ENCODE measurements at places on chromosomes 1 and 21. TPM values are rescaled to one million over a fixed set of nuclear protein-coding genes. Genes with fewer than 3 reads are reported as not detected.

DNA sequence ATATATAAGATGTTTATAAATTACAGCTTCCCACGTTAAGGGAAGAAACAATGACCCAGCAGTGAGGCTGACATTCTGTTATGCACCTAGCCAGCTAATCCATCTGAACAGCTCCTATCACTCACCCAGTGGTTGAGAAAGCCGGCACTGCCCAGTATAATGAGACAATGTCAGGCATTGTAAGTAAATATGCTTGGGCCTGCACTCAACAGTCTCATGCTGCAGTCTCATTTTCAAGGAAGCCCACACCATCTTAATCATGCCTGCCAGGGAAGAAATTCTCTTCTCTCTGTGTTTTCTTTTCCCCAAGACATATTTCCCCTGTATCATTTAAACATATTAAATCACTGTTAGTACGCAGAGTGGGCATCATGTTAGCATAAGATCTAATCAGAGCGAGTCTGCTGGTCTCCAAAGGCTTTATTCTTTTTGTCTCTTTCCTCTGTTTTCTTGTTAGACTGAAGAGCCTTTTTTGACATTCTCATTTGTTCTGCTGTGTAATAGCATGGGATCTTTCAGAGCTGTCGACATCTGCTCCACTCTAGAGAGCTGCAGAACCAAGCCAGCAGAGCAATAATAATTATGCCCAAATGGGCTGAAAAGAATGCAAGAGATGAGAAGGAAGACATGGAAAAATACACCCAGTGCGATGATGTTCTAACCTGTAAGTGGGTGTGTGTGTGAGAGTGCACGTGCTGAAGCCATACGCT, 67.6 kb upstream of the SLC22A15 start:
- H3K4me1 ChIP-seq: no peaks in the 10 kb centered on the region
- H3K27me3 ChIP-seq: no peaks in the 10 kb centered on the region
- no peak overlapping the region for H3K4me3 ChIP-seq
- no peaks in the 10 kb centered on the region for H3K36me3 ChIP-seq
- no peak overlapping the region for H3K27ac ChIP-seq

- no peaks in the 10 kb centered on the region for H3K36me3 ChIP-seq
- no peaks in the 10 kb centered on the region for H3K27me3 ChIP-seq
- H3K27ac ChIP-seq: no peak overlapping the region
- H3K4me3 ChIP-seq: no peak overlapping the region
- no peaks in the 10 kb centered on the region for H3K4me1 ChIP-seq
Observed at GRCh38 chr21:41446586-41446985, 20.5 kb downstream of the MX1 start.

GRCh38 chr21:24759348-24760075, 847.8 kb downstream of the MRPL39 start:
- no peaks in the 10 kb centered on the region for H3K4me1 ChIP-seq
- H3K36me3 ChIP-seq: no peaks in the 10 kb centered on the region
- no peak overlapping the region for H3K4me3 ChIP-seq

- no peak for DNase-seq
- no peaks in the 10 kb centered on the region for H3K36me3 ChIP-seq
- no peak overlapping the region for H3K4me3 ChIP-seq
- no peaks in the 10 kb centered on the region for H3K4me1 ChIP-seq
- no peaks in the 10 kb centered on the region for H3K27me3 ChIP-seq
- H3K27ac ChIP-seq: no peak overlapping the region
Observed at GRCh38 chr1:209710093-209710492, 5.4 kb downstream of the HSD11B1 start.

- peaks cover 19% of the 10 kb centered on the region for H3K4me1 ChIP-seq
- DNase-seq: no peak
- no peak overlapping the region for H3K4me3 ChIP-seq
- H3K27me3 ChIP-seq: no peaks in the 10 kb centered on the region
- H3K27ac ChIP-seq: no peak overlapping the region
- no peaks in the 10 kb centered on the region for H3K36me3 ChIP-seq
Observed at GRCh38 chr1:17086751-17087150, 32.5 kb downstream of the PADI2 start.

DNA sequence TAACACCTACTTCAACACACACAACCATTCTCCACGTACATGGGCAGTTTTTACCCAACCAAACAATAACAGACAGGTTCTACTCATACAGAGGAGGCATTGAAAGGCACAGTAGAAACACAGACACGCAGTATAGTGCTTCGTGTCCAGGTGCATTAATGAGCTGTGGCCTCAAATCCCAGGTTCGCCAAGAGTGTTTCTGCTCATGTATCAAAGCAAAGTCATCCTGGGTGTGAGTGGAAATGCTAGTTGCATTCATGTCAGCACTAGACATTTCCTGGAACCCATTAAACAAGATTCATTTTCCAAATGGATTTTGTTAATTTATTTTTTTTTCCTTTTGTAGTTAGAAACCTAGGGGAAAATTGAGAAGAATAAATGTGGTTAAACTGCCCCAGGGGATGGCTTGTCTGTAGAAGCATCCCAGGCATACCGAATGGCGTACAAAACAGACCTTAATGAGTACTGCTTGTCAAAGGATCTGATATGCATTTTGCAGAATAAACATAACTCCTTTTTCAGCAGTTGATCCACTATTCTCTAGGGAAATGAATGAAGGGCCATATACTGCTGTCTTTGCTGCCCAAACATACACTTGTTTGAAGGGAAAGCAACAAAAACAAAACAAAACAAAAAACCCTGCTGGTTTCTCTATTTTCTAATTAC, 298.6 kb upstream of the ST6GALNAC5 start:
- H3K36me3 ChIP-seq: no peaks in the 10 kb centered on the region
- H3K4me1 ChIP-seq: no peaks in the 10 kb centered on the region
- H3K27me3 ChIP-seq: no peaks in the 10 kb centered on the region
- DNase-seq: no peak
- no peak overlapping the region for H3K27ac ChIP-seq
- H3K4me3 ChIP-seq: no peak overlapping the region

DNA sequence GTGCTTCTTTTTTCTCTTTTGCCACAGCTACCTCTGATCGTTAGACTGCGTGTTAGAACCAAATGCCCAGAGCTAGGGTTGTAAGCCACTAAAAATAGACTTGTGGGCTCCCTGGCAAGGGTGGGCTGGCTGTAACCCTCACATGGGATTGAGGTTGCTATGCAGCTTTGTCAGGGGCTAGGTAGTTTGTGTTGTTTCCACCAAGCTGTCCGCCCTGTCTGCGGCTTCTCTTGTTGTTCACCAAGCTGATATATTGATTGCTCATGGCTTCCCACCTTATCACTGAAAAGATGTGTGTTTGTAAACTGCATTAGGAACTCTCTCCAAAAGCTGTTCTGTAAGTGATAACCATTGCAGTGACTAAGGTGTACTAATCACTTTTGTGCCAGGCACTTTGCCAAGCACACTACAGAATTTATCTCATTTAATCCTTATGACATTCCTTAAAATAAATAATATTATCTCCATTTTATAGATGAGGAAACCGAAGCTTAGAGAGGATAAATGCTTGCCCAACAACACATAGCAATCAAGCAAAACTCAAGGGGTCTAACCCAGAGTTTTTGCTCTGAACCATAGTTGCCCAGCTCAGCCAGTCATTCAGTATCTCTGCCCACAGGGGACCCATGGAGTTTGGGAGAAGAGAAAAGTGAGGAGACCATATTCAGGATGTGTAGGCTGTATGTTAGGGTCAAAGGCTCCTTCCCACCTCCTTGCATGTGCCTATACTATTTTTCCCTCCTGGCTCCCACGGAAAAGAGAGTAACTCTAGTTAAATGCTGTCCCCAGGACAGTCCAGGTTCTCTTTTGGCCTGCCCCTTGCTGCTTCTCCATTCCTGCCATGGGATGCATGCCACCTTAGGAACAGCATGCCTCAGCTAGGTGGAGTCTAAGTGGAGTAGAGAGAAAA, 42.2 kb upstream of the TARBP1 start:
- H3K36me3 ChIP-seq: no peaks in the 10 kb centered on the region
- no peak for DNase-seq
- H3K4me1 ChIP-seq: peaks cover 40% of the 10 kb centered on the region
- H3K4me3 ChIP-seq: no peak overlapping the region

GRCh38 chr1:9996624-9997582, at the start of gene RBP7:
TSS of gene RBP7 (plus strand) at chr1:9997228. CDS start at chr1:9997259, 31 bp downstream.
- H3K4me1 ChIP-seq: peaks cover 15% of the 10 kb centered on the region
- no peaks in the 10 kb centered on the region for H3K36me3 ChIP-seq
- no peaks in the 10 kb centered on the region for H3K27me3 ChIP-seq
- peak; percentile 24 for DNase-seq

HTR1D gene
- not detected for total RNA-seq

HSD3B1 gene
- total RNA-seq: not detected

SLC9C2 gene
- not detected for total RNA-seq

VCAM1 gene
- 9.6 TPM for total RNA-seq
